ENCODE measurements at places on chromosomes 5 and 9.

- no peak for DNase-seq
Measured at GRCh38 chr5:138449501-138450239, 10.8 kb downstream of the REEP2 start.

- DNase-seq = no peak
Measured at GRCh38 chr5:6452622-6453504, 4.2 kb downstream of the UBE2QL1 start.

DNA sequence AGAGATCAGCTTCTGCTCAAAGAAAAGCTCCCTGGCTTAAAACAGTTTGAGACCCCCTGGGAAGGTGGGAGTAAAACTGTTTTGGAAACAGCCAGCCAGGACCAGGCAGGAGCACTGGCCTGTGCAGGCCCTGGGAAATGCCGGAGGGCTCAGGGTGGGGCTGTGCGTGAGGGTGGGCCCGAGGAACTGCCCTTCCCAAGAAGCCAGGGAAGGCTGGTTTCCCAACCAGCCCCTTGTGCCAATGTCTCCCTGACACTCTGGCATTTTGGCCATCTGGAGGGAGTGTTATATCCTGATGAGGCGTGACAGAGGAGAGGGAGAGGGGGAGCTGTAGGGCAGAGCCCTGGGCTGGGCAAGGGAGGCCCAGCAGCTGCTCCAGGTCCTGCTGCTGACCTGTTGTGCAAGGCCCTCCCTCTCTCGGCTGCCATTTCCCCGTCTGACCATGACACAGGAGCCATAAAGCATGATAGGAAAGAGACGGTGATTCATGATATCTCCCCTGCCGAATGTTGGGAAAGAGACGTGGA, 16.1 kb downstream of the OLFML2A start:
- DNase-seq = no peak

- no peak for DNase-seq
Measured at GRCh38 chr5:59586841-59587240, 306.7 kb downstream of the PDE4D start.

DNA sequence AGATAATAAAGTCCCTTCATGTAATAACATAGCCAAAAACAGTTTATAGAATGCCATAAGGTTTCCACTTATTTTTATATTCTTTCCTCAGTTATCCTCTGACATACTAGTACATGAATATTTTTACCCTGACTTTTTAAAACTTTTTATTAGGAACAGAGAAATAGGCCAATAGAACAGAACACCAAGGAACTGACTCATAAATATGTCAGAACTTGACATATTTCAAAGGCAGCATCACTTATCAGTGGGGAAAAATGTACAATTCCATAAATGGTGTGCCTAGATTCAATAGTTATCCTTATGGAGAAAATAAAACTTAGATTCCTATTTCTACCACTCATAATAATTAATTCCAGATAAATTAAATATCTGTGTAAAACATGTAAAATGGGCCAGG, 9.4 kb downstream of the STARD4 start:
- DNase-seq = peak; percentile 28

- DNase-seq = no peak
Measured at GRCh38 chr9:31136524-31136923, 1247.9 kb upstream of the ACO1 start.

DNA sequence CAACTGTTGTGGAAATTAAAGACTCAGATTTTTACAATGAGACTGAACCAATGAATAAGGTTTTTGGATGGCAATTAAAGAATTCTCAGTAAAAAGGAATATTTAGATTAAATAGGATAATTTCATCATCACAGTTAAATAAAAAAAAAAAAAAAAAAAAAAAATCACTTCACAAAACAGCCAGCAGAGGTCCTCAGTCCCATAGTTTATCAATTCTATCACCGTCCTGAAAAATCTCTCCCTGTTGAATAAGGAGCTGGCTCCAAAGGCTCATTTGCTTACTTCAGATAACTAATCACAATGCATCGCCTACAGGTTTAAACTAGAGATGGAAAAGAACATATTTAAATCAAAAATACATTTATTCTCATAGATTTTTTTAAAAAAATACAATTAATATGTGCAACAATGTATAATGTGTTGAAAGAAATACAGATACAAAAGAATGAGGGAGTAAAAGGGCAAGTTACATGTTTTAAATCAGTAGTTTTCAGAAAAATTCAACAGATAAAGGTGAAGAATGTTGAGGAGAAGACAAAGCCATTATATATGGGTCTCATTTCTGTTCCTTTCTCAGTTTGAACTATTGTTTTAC, 175.8 kb upstream of the CHD1 start:
- no peak for DNase-seq

GRCh38 chr9:81032030-81032572, 657.2 kb downstream of the TLE1 start:
- DNase-seq = peak; percentile 66

DNA sequence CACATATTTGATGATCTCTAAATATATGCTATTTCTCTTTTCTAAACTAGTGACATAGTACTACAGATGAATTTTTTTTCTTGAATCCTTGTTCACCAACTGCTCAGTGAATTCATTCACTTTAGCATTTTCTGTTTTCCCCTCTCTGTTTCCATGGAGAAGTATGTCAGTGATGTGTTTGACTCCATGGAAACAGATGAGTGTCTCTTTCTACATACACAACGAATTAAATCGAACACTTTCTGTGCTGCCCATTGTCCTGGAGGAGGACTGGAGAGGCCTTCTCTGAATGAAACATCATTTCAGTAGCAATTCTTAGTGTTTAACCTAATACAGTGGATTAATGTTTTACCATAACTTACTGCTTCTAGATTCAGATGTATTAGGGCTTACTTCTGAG, 9.5 kb downstream of the INVS start:
- no peak for DNase-seq

DNA sequence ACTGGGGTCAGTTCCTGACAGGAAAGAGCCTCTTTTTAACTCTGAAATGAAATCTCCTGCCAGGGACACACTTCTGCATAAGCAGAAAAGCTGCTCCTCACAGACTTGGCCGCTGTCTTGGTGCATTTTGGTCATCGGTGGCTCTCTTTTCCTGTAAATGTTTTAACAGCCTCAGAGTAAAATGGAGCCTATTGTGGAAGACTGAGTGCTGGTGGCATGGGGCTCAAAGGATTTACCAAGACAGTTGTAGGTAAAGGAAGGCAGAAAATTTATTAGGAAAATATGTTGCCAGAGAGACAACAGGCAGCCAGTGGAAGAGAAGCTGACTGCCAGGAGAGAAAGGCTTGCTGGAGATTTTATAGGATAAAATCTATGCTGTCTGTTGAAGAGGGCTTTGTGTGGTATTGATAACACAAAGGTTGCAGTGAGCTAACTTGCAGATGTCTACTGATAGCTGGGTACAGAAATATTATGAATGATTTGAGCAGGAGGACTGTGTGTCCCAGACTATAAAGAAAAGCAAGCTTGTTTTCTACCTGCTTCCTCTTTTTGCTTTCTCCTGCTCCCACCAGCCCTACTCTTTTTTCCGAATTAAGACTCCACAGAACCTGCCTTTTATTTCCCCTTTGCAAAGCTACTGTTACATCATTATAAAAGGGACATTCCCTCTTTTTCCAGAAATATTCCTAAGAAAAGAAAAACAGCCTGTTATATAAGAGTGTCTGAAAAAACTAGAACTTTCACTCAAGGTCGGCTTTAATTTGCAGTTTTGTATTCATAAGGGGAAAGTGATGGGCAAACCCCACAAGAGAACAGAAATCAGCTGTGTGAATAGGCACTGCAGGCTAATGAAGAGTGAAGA, 27.9 kb upstream of the IFNA14 start:
- DNase-seq = no peak

GRCh38 chr5:67257500-67257899, 60.9 kb upstream of the CD180 start:
- DNase-seq = no peak

- DNase-seq = no peak
Measured at GRCh38 chr5:63697811-63698210, 264.4 kb downstream of the HTR1A start.

DNA sequence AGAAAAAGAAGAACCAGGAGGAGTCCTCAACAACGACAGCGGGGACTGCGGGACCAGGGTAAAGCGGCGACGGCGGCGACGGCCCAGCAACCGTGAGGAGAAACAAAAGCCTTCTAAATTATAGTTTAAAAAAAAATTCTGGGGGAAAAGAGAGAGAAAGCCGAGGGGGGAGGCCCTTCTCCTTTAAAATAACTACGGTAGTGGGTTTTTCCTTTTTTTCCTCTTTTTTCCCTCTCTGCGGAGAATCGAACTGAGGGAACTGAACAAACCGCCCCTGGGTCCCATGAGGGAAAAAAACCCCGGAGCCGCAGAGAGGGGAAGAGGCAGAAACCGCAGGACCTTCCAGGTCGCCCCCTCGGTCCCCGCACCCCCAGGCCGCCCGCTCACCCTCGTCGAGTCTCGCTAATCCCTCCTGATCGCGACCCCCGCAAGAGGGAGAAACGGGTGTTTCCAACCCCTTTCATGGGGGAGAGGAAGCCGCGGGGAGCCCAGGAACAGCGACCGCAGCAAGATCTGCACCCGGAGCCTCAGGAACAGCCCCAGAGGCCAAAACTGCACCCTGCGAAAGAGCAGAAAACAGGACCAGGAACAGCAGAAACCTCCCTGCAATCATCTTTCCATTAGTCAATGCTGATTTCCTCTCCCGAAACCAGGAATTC, 453 bp downstream of the CPEB4 start:
- DNase-seq = no peak

DNA sequence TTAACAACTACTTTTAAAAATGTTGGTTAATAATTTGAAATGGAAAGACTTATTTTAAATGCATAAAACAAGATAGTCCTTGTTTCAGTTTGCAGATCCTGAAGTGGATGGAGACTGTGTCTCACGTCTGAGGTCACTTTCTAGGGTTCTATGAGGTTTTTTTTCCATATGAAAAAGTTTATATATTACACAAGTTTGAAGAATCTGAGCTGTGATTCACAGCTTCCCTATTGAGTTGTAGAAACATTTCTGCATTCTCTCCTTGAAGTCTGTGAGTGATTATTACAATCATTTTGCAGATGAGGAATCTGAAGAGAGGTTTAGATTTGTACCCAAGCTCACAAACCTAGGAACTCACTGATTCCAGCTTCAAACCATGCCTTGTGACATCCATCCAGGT, 442.5 kb upstream of the KLF4 start:
- peak; percentile 71 for DNase-seq

GRCh38 chr9:30591461-30591860, 1793.0 kb upstream of the ACO1 start:
- no peak for DNase-seq

- DNase-seq = peak; percentile 36
Measured at GRCh38 chr5:178462076-178462475, 128.1 kb downstream of the COL23A1 start.

DNA sequence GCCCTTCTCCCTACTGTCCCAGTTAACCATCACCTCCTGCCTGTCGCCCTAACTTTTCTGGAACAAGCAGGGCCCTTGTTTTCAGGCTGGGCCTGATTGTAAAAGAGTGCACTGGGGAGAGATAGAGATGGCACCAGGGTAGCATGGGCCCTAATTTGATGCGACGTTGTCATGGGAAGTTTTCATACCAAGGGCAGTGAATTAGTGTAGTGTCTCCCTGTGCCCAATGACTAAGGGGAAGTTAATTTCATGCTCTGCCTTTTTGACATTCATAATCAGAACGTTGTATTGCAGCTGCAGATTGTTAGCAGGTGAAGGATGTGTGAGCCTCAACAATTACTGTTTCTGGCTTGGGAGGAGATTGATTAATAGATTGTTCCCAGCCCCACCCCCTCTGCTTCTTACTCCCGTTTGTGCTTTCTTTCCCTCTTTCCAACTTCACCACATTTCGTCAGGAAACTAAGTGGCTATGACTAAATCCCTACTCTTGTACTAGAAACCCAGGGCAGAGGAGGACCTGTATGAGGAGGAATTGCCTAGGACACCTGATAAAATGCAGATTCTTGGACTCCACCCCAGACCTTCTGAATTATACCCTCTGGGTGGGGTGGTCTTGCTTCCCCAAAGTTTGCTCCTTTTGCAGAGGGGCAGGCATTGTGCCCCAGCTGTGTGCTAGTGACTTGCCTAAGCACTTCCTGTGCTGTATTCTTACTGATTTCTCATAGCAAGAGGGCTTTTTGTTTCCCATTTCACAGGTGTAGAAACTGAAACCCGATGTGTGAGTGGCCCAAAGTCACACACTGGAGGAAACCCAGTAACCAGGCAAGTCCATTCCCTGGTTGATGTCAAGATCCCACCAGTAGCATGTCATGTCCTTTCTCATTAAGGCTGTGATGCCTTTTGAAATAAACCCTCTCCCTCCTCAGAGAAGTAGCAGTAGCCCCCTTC, 56.3 kb downstream of the DAB2IP start:
- no peak for DNase-seq

GRCh38 chr5:173315495-173316338, 12.5 kb downstream of the STC2 start:
- peak; percentile 68 for DNase-seq

- DNase-seq = no peak
Measured at GRCh38 chr9:547314-547713, 294.2 kb upstream of the DMRT1 start.

DNA sequence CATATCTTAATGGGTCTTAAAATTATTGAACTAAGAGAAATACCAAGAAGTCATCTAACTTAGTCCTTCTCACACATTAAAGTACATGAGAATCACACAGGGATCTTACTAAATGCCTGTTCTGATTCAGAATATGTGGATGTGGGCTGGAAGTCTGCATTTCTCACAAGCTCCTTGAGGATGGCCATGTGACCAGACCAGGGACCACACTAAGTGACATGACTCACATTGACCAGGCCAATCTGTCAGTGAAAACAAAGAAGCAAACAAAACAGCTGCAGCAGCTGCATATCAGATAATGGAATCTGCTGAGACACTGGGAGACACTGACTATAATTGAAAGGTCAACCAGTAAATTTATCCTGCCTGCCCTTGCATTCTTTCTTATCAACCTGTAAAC, 110.5 kb downstream of the ADAMTS12 start:
- DNase-seq = no peak

DNA sequence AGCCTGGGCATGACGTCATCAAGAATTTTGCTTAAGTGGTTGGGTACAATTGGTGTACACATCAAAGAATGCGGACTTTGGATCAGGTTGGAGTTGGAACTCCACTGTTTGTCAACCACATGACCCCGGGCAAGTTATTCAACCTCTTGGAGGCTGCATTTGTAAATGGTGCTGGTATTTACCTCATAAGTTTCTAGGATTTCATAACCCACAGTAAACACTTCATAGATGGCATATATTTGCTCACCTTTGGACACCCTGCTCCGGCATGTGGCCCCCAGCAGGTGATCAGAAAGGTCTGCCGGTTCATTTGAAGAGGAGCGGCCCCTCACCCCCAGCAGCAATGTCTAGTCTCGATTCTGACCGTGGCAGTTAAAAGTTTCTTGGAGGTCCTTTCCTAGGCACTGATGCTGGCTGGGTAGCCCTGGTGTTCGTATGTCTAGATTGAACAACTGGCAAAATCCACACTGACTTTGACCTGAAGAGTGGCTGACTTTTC, 60.6 kb downstream of the IL6ST start:
- no peak for DNase-seq

- no peak for DNase-seq
Measured at GRCh38 chr9:138007566-138007917, 130.0 kb downstream of the CACNA1B start.

- DNase-seq = no peak
Measured at GRCh38 chr5:159458217-159458711, 128.0 kb upstream of the IL12B start.
